ENCODE measurements at places on chromosomes 3 and 15.

DNA sequence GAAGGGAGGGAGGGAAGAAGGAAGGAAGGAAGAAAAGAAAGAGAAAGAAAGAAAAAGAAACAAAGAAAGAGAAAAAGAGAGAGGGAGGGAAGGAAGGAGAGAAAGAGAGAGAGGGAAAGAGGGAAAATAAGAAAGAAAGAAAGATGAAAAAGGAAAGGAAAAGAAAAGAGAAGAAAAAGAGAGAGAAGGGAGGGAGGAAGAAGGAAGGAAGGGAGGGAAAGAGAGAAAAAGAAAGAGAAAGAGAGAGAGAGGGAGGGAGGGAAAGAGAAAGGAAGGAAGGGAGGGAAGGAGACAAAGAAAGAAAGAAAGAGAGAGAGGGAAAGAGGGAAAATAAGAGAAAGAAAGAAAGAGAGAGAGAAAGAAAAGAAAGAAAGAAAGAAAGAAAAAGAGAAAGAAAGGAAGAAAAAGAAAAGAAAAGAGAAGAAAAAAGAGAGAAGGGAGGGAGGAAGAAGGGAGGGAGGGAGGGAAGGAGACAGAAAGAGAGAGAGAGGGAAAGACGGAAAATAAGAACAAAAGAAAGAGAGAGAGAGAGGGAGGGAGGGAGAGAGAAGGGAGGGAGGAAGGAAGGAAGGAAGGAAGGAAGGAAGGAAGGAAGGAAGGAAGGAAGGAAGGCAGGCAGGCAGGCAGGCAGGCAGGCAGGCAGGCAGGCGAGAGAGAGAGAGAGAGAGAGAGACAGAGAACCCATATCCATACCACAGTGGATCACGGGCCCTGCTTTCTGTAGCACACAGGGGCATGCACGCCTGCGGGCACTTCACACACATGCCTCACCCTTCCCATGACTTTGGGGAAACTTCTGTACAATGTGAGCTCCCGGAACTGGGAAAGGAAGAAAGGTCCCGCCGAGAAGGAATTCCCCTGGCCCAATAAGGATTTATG lies 52.5 kb downstream of the ADCY5 start:
- no peak for DNase-seq

DNA sequence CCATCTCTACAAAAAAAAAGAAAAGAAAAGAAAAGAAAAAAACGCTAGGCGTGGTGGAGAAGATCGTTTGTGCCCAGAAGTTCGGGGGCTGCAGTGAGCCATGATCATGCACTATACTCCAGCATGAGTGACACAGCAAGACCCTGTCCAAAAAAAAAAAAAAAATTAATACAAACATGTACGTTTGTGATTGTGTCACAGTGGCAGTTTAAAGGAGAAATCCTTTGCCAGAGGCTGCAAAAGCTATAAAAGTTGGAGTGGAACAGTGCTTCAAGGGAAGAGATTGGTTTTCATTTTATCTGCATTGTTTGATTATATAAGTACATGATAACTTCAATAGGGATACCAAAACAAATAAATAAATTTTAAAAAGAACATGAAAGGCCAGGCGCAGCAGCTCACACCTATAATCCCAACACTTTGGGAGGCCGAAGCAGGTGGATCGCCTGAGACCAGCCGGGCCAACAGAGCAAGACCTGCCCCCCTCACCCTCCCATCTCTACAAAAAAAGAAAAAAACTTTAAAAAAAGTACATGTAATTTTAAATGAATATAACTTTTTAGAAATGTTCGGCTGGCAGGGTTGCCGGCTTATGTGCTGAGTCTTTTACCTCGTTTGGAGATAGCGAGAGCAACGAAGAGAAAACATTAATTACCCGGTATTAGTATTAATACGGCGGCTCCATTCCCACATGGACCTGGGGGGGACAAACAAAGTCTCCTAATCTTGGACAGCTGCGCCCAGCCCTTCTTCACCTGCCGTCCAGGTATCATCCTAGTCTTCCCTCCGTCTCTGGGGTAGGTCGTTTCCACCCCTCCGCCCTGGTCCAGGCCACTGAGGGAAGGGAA lies 573 bp upstream of the DIS3L start:
- no peak for DNase-seq

GRCh38 chr3:17304969-17305368 lies 420.2 kb downstream of the PLCL2 start:
- DNase-seq: no peak

DNA sequence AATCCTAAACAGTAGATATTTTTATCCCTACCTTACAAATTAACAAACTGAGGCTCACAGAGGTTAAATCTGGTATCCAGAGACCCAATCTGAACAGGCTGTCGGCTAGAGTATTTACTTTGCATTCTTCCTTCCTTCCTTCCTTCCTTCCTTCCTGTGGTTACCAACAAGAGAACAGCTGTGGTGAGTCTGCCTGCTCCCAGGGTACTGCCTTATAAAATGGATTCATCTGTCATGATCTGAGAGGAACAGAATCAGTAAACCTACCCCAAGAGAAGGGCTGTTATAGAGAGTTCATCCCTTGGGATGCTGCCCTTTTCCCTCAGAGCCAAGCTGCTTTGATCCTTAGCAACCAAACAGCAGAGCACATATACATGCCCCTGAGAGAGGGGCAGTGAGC lies 3.6 kb downstream of the GADL1 start:
- no peak for DNase-seq

GRCh38 chr3:16026753-16027152 lies 147.7 kb upstream of the GALNT15 start:
- no peak for DNase-seq

DNA sequence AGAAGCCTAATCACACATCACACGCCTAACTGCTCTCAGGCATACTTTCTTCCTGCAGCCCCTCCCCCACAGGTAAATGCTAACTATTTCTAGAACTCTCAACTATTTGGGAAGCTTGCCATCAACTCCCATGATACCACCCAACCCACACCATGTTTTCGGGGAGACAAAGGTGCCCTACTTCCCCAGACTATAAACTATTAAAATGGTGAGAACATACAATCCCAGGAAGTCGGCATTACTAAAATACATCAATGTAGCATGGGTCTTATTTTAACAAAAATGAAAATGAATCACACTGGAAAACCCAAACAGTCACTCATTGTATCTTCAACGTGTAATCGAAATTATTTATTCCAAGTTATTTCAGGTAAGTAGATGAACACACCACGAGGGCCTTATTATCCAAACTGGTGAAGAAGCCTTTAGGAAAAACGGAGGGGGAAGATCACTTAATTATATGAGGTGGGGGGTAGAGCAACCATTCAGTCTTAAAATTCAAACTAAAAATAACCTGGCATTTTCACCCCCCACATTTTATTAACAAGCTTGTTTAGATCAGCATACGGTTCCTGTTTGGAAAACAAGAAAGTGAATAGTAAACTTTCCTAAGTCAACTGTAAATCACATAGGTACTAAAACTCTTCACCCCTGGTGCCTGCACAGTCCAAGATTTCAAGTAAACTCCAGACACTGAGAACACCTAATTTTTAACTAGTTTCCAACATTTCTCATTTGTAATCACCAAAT lies 1.9 kb downstream of the TBL1XR1 start:
- DNase-seq: no peak

- DNase-seq: no peak
Measured at GRCh38 chr3:50536471-50537180, 30.9 kb downstream of the C3orf18 start.
